Activated CD4-positive, alpha-beta T cell treated with anti-CD3 and anti-CD28 coated beads for 1 hour (primary cell): ENCODE measurements at places on chromosomes 2 and 18.

- no peak for DNase-seq
Measured at GRCh38 chr18:62434798-62435197, 88.0 kb upstream of the ZCCHC2 start.

GRCh38 chr2:135916207-135916606 lies 40.0 kb upstream of the MCM6 start:
- DNase-seq, result no peak

- DNase-seq, result no peak
Measured at GRCh38 chr2:136314240-136314639, 196.3 kb upstream of the CXCR4 start.

- no peak for DNase-seq
Measured at GRCh38 chr2:96202152-96202854, 6.3 kb downstream of the STARD7 start.

- no peak for DNase-seq
Measured at GRCh38 chr18:10235661-10235952, 218.8 kb upstream of the APCDD1 start.

GRCh38 chr2:43419876-43420275 lies 176.0 kb downstream of the THADA start:
- DNase-seq, result no peak

DNA sequence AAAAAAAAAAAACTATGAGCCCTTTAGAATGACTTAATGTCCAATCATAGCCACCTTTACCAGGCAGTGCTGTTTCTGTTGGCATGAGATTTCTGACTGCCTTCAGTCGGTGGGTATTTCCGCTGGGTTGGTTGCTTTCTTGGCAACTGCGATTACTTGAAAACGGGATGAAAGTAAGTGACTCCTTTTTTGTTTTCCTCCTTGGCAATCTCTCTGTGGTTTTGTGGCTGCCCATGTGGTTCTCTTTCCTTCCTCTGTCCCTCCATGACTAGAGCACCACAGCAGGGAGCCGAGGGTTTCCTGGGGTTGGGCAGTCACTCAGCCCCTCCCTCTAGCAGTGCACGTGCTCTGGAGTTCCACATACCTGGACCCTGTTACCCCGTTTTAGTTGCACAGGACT lies 112.1 kb downstream of the KLHL29 start:
- DNase-seq, result no peak
